ENCODE measurements at places on chromosomes 6 and 20. TPM values are rescaled to one million over a fixed set of nuclear protein-coding genes. Genes with fewer than 3 reads are reported as not detected.
A peak's percentile ranks its signal among the peaks of the same experiment; 100 is the strongest.

EDEM2 gene
- 15.5 TPM for total RNA-seq

CST5 gene
- not detected for total RNA-seq

PAK5 gene
- 0.19 TPM for total RNA-seq

SPTLC3 gene
- total RNA-seq = 3.4 TPM

HAO1 gene
- total RNA-seq = 0.05 TPM

C6orf132 gene
- 0.71 TPM for total RNA-seq

GRCh38 chr6:135299256-135299655 lies 118.1 kb downstream of the MYB start:
- DNase-seq = no peak

GRCh38 chr6:119314885-119315272 lies 34.7 kb downstream of the MAN1A1 start:
- DNase-seq = no peak

- no peak for DNase-seq
Measured at GRCh38 chr20:20593447-20594170, 118.8 kb downstream of the RALGAPA2 start.

GRCh38 chr6:90256698-90257485 lies 39.8 kb downstream of the BACH2 start:
- no peak for DNase-seq

DNA sequence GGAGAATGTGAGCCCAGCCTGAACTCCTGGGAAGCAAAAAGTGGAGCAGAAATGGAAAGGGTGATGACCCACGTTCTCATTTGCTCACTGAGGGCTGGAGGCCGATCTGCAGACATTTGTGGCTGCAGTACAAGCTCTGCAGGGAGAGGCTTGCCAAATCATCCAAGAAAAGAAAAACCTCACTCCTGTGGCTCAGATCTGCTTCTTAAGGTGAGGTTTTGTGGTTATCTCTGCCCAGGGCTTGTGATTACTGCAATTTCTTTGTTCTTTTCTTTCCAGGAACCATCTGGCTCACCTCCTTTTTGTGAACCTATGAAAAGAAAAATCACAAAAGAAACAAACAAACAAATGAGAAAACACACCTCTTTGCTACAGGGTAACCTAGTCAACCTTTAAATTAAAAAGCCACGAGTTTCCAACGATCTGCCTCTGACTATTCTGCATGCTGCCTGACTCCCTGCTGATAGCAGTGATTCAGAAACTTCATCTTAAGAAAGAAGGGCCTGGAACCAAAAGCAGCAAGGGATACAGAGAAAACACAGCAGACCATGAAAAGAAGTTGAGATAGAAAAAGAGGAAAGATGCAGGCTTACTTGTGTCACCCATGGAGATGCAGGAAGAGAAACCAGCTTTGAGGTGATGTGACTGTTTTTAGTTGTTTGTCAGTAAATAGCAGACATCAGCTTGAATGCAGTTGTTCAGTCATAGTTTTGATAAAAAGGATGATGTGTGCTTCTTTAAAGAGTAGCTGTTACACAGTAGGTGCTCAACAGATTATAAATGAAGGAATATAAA lies 165.1 kb downstream of the LMBRD1 start:
- no peak for DNase-seq

GRCh38 chr6:22025468-22026163 lies 271.2 kb downstream of the PRL start:
- DNase-seq = no peak

- no peak for DNase-seq
Measured at GRCh38 chr20:24580855-24581254, 111.4 kb downstream of the SYNDIG1 start.

- DNase-seq = no peak
Measured at GRCh38 chr6:78623554-78623953, 243.8 kb upstream of the IRAK1BP1 start.

- no peak for DNase-seq
Measured at GRCh38 chr6:145789443-145789842, 25.2 kb downstream of the FBXO30 start.

DNA sequence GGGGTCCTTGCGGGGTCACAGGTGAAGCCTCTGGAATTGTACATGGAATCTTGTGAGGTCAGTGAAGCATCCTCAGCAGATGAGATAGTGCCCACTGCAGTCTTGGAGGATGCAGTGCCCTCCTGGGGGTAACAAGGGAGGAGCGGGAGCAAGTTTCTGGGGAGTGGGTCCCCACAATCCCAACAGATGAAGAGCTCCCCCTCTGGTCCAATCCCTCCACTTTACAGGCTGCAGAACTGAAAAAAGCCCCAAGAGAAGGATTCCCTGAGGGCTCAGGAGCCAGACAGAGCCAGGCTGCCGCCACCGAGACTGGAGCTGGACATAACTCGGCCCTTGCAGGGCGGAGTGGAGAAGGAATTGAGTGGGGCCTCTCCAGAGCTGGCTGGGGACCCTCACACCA lies 52.4 kb downstream of the TTI1 start:
- DNase-seq = no peak

DNA sequence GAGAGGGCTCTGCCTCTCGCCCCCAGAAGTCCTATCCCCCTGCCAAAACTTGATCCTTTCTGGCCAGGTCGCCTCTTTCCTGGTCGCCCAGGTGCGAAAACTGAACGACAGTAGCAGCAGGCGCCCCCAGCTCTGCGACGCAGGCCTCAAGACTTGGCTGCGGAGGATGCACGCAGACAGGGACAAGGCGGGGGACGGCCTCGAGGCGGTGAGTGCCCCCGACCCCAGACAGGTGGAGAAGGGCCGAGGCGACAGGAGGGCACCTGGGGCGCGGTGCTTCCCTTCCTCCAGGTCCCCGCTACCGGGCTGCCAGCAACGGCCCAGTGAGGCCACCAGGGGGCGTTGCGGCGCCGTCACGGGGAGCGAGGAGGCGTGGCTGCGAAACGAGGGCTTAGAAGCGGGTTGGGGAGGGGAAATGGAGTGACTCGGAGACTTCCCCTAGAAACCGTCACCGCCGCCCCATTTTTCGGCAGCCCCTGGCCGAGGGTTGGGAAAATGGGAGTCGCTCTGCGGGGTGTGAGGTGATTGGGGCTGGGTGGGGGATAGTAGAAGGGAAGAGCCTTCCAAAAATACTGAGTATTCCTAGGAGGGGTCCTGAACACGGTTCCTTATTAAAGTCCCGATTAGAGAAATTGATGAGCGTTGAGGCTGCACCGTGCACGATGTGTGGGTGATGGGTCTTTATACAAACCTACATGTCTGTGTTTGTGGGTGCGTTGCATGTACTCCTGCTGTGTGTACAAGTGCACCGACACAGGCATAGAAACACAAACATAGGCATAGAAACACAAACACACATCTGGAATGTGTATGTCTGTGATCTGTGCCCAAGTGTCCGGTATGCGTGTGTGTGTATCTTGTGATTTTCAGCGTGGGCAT lies 44.6 kb downstream of the ARHGAP40 start:
- peak; percentile 55 for DNase-seq

Measured in thymus (tissue), 14 donors.